Panc1 (cell line): ENCODE measurements at places on chromosomes 1 and 21. TPM values are rescaled to one million over a fixed set of nuclear protein-coding genes. Genes with fewer than 3 reads are reported as not detected.

The LCE6A gene
- not detected for total RNA-seq

The TGFB2 gene
- total RNA-seq: 58.9 TPM

The SLC2A5 gene
- total RNA-seq: 0.26 TPM

The TSPAN1 gene
- 26.1 TPM for total RNA-seq

The NFIA gene
- total RNA-seq: 20.9 TPM

The LRRC71 gene
- 0.77 TPM for total RNA-seq

The SERTAD4 gene
- 0.31 TPM for total RNA-seq

DNA sequence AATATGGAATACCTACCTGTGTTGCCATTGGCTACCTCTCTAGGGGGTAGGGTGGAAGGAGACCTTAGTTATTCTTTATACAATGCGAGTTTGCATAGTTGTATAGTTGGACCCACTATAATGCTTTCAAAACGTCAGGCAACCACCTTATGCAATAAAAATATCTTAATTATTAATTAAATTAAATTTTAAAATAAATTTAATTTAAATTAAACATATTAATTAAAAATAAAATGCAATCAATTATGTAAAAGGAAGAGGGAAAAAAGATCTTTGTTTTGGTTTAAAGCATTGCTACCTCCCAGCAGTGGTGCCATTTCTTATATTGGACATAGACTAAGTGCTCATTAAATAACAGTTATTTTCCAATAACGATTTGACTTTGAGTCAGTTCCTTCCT is 22.3 kb downstream of the GPA33 start:
- H3K27me3 ChIP-seq: no peaks in the 10 kb centered on the region; the same call in none of the 2 replicates
- no peaks in the 10 kb centered on the region for H3K4me1 ChIP-seq
- no peaks in the 10 kb centered on the region for H3K36me3 ChIP-seq
- no peak for DNase-seq

DNA sequence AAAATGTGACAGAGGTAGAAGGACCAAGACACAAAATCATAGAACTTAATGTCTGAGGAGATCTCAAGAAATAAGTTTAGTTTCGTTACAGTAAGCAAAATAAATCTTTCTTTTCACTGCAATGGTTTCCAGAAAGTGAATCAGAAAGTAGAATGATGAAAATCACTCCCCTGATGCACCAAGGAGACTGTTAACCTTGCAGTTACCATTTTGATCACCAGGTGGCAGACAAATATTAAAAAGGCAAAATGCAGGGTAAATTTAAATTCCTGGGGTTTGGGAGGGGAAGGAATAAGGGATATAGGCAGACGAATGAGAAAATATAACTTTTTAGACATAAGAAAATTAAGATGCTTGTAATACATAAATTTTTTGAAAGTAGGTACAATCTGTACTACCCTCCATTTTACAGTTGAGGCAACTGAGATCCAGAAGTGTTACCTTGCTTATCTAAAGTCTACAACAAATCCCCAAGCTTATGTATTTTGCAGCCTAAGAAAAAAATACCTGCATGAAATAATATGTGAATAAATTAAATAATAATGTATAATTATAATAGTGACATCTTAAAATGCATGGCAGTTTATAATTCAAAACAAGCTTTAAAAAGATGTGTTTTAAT is 253.2 kb downstream of the CRB1 start:
- no peaks in the 10 kb centered on the region for H3K4me1 ChIP-seq
- no peak overlapping the region for H3K4me3 ChIP-seq
- H3K27me3 ChIP-seq: no peaks in the 10 kb centered on the region
- no peak for DNase-seq
- no peaks in the 10 kb centered on the region for H3K36me3 ChIP-seq
- H3K27ac ChIP-seq: no peak overlapping the region

DNA sequence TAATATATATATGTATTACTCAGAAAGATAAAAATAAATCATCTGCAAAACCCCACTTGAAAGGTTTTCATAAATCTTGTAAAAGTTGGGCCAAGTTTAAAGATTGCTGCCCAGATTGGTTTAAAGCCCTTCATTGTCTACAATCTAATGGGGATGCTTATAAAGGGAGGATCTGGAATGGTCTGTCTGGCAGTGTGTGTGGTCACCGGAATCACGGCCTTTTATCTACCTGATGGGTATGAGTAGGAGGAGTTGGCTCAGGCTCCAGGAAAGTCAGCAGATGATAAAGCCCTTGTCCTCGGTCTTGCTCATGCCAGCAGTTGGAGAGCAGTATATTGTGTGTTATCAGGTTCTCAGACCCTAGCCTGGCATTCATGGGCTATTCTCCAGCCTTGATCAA is 197.7 kb downstream of the ROR1 start:
- H3K27me3 ChIP-seq: no peaks in the 10 kb centered on the region
- no peak overlapping the region for H3K27ac ChIP-seq
- 0 out of 2 replicates have a peak, but pooled peaks cover under 1% of the 10 kb centered on the region for H3K4me1 ChIP-seq
- no peak overlapping the region for H3K4me3 ChIP-seq
- H3K36me3 ChIP-seq: no peaks in the 10 kb centered on the region

- H3K4me3 ChIP-seq: no peak overlapping the region
- no peak overlapping the region for H3K27ac ChIP-seq
- H3K36me3 ChIP-seq: no peaks in the 10 kb centered on the region
- DNase-seq: no peak
- H3K27me3 ChIP-seq: no peaks in the 10 kb centered on the region
These were observed 946.7 kb upstream of the TMPRSS15 start for GRCh38 chr21:19350286-19350685.

GRCh38 chr21:15754640-15755039 is 24.9 kb downstream of the USP25 start:
- H3K4me3 ChIP-seq: no peak overlapping the region
- H3K27ac ChIP-seq: no peak overlapping the region
- H3K4me1 ChIP-seq: no peaks in the 10 kb centered on the region; the same call in 1 of the 2 replicates
- H3K36me3 ChIP-seq: no peaks in the 10 kb centered on the region
- DNase-seq: no peak

DNA sequence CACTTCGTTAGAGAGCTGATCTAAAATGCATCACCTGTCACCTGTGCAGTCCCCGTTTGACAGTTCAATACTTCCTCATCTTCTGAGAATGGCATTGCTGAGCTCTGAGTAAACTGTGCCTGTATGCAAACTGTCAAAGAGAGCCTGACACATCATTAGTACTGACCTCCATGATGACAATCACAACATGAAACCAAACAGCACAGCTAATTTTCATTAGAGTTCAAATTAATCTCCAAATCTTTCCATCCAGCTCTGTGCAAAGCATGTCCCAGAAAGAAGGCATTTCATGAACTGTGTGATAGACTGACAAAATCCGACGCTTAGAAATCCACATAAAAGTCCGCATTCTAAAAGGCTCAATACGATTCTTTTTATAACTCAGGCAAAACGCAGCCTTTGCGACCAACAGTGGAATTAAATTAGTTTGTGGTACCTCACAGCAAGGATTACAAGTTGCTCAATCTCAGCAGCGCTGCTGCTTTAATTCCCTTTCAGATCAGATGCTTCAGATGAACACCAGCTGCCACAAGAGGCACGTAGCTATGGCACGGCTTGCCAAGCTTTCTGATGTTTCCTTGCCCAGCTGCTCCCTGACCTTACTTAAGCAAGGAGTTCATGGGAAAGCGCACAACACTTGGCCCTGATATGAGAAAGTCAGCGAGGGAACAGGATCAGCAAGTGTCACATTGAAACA is 765.5 kb upstream of the PRMT6 start:
- H3K27ac ChIP-seq: no peak overlapping the region
- H3K36me3 ChIP-seq: no peaks in the 10 kb centered on the region
- no peaks in the 10 kb centered on the region for H3K4me1 ChIP-seq
- DNase-seq: no peak
- no peak overlapping the region for H3K4me3 ChIP-seq

GRCh38 chr1:40382601-40383000 is 9.1 kb downstream of the SMAP2 start:
- DNase-seq: no peak
- no peaks in the 10 kb centered on the region for H3K27me3 ChIP-seq
- peak overlapping the region; percentile 73 for H3K27ac ChIP-seq
- no peaks in the 10 kb centered on the region for H3K36me3 ChIP-seq
- H3K4me3 ChIP-seq: no peak overlapping the region
- peaks cover 63% of the 10 kb centered on the region for H3K4me1 ChIP-seq

GRCh38 chr1:14403961-14404645 is 194.4 kb upstream of the KAZN start:
- H3K27me3 ChIP-seq: no peaks in the 10 kb centered on the region
- H3K4me3 ChIP-seq: no peak overlapping the region
- DNase-seq: no peak
- no peaks in the 10 kb centered on the region for H3K4me1 ChIP-seq
- H3K27ac ChIP-seq: no peak overlapping the region

- no peak for DNase-seq
- no peak overlapping the region for H3K4me3 ChIP-seq
- no peaks in the 10 kb centered on the region for H3K36me3 ChIP-seq
- peaks cover 21% of the 10 kb centered on the region for H3K4me1 ChIP-seq
- no peaks in the 10 kb centered on the region for H3K27me3 ChIP-seq
These were observed 24.8 kb upstream of the EPS15 start for GRCh38 chr1:51543858-51544257.

GRCh38 chr1:221663321-221663720 is 78.6 kb downstream of the DUSP10 start:
- DNase-seq: no peak
- no peaks in the 10 kb centered on the region for H3K4me1 ChIP-seq
- H3K27me3 ChIP-seq: no peaks in the 10 kb centered on the region
- H3K36me3 ChIP-seq: no peaks in the 10 kb centered on the region

DNA sequence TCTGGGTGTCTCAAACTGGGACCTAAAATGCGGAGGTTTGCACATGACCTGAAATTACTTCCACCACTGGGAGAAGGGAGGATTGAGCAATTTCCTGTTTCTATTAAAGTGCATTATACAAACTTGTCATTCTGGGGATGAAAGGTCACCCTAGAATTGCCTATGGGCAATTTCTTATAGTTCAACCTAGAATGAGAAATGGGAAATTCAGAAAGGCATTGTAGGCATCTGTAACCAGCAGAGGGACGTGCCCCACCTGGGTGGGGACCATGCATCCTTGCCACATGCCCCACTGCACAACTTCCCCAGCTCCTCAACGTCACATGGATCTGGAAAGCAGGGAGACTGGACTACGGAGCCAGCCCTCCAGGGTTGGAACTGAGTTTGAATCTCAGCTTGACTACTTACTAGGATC is 47.0 kb downstream of the MRPL39 start:
- no peak overlapping the region for H3K27ac ChIP-seq
- DNase-seq: no peak
- H3K4me3 ChIP-seq: no peak overlapping the region
- no peaks in the 10 kb centered on the region for H3K27me3 ChIP-seq
- no peaks in the 10 kb centered on the region for H3K36me3 ChIP-seq

- H3K4me1 ChIP-seq: no peaks in the 10 kb centered on the region
- no peak overlapping the region for H3K27ac ChIP-seq
- no peak for DNase-seq
- no peaks in the 10 kb centered on the region for H3K27me3 ChIP-seq
- no peaks in the 10 kb centered on the region for H3K36me3 ChIP-seq
These were observed 709.4 kb downstream of the MRPL39 start for GRCh38 chr21:24897883-24898282.

GRCh38 chr1:159924025-159924790 is 1.1 kb downstream of the TAGLN2 start:
- no peak for DNase-seq
- 0 out of 2 replicates have a peak, but pooled peaks cover 4% of the 10 kb centered on the region for H3K36me3 ChIP-seq
- peak overlapping the region; percentile 87 for H3K27ac ChIP-seq

DNA sequence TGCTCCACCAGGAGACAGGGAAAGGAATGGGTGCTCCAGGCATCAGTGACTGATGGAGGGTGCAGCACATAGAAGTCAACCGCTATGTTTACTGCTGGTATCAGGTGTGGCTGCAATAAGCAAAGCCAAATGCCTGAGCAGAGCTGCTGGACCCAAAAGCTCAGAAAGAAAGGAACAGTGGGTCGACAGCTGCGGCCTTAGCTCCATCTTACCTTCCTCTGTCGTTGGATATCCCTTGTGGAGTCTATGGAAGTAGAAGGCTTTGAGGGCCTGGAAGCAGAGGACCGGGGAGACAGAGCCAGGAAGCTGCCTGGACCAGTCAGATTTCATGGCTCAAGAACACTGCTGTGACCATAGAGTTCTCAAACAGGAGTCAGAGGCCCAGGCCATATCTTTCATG is 45.3 kb downstream of the RIMS3 start:
- H3K27ac ChIP-seq: no peak overlapping the region
- no peaks in the 10 kb centered on the region for H3K36me3 ChIP-seq
- no peaks in the 10 kb centered on the region; the same call in 1 of the 2 replicates for H3K4me1 ChIP-seq
- H3K4me3 ChIP-seq: no peak overlapping the region
- H3K27me3 ChIP-seq: no peaks in the 10 kb centered on the region; the same call in none of the 2 replicates
- no peak for DNase-seq

GRCh38 chr21:38894899-38895298 is 89.2 kb downstream of the ETS2 start:
- no peak for DNase-seq
- no peak overlapping the region for H3K27ac ChIP-seq
- H3K27me3 ChIP-seq: no peaks in the 10 kb centered on the region
- no peaks in the 10 kb centered on the region for H3K4me1 ChIP-seq

GRCh38 chr1:111487133-111487532 is 13.3 kb downstream of the C1orf162 start:
- H3K4me1 ChIP-seq: no peaks in the 10 kb centered on the region
- no peak overlapping the region for H3K4me3 ChIP-seq
- H3K36me3 ChIP-seq: no peaks in the 10 kb centered on the region
- H3K27ac ChIP-seq: no peak overlapping the region
- DNase-seq: no peak

DNA sequence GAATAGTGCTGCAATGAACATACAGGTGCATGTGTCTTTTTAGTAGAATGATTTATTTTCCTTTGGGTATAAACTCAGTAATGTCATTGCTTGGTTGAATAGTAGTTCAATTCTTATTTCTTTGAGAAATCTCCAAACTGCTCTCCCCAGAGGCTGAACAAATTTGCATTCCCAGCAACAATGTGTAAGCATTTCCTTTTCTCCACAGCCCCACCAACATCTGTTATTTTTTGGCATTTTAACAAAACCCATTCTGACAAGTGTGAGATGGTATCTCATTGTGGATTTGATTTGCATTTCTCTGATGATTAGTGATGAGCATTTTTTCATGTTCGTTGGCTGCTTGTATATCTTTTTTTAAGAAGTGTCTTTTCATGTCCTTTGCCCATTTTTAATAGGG is 21.9 kb upstream of the EEIG2 start:
- no peaks in the 10 kb centered on the region for H3K27me3 ChIP-seq
- H3K36me3 ChIP-seq: no peaks in the 10 kb centered on the region
- DNase-seq: no peak

DNA sequence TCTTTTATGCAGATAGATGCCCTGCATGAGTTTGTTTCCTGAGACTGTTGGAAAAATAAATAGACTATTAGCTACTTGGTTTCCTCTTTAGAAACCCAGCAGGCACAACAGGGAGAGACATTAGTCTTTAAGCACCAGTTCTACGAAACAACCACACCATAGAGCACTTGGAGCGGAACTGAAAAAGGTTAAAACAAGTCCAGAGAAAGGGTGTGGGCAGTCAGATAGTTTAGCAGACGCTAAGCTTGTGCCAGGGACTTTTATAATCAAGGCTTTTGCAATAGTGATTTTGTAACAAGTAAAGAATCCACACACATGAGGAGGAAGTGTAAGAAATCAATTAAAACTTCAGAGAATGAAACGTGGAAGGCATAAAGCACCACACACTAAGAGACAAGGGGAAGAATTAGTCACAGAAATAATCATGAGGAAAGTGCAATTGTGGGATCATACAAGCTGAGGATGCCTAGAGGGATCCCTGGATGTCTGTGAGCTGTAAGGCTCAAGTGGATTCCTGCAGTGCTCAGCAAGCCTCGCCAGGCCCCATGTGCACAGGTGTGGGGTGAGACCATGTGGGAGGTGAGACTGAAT is 37.8 kb upstream of the TLR5 start:
- no peak overlapping the region for H3K4me3 ChIP-seq
- H3K36me3 ChIP-seq: no peaks in the 10 kb centered on the region
- no peak overlapping the region for H3K27ac ChIP-seq
- H3K27me3 ChIP-seq: peaks cover 30% of the 10 kb centered on the region
- no peaks in the 10 kb centered on the region for H3K4me1 ChIP-seq
